ENCODE measurements at places on chromosomes 11 and 22.

DNA sequence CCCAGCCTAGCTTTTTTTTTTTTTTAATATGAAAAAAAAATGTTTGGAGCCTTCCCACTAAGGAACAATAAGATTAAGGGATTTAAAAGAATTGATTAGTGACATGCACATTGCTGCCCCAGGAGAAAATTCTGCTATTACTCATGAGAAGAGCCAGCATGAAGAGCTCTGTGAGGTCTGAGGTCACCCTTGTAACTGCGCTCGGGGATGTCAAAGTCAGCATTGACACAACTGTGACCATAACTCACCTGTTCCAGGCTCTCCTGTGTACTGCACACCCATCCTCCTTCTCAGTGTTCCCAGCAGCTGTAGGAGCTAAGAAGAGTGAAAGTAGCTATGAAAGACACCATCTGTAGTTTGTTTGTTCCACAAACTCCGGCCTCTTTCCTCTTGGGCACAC, 109.8 kb upstream of the FGF3 start:
- DNase-seq = no peak

DNA sequence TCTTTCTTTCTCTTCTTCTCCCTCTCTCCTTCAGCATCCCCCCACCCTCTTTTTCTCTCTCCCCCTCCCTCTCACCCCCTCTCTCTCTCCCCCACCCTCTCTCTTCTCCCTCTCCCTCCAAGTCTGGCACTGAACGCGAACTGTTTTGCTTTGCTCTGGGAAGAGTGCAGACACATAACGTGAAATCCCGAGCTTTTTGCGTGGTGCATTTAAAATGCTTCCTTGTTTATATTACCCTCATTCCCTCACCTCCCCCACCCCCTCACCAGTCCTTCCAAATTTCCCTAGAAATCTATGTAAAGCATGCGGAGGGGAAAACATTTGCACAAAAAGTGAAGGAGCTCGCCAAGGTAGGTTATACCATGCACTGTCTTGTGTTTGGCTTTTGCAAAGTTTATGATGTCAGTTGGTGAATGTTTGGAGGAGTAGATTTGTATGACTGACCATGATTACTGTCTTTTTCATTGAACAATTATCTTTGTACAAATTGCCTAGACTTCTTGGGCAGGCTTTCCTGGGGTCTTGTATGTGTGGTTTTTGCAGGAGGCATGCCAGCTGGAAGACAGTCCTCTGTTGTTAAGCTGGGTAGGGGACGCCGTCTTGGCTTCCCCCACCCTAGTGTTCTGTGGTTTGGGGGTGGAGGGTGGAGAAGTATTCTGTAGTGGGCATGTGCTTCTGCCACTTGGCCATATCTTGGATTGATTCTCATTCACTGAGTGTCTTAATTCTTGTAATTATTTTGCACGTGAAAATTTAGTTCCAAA, 123.7 kb upstream of the HSD17B12 start:
- no peak for DNase-seq

DNA sequence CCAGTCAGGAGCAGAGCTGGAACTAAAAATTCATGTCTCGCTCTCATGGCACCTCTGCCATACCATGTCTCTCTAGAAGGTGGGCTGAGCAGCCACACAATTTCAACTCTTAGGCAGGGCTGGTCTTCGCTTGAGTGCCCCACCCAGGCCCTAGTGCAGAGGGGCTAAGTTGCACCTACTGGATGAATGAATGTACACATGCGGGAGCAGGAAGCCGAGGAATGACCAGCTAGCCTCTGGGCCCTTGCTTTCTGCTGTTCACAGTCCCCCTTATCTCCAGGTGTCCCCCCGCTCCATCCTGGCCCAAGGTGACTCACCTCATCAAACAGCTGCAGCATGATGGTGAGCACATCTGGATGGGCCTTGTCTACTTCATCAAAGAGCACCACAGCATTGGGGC, 57.5 kb upstream of the PHOX2A start:
- no peak for DNase-seq

DNA sequence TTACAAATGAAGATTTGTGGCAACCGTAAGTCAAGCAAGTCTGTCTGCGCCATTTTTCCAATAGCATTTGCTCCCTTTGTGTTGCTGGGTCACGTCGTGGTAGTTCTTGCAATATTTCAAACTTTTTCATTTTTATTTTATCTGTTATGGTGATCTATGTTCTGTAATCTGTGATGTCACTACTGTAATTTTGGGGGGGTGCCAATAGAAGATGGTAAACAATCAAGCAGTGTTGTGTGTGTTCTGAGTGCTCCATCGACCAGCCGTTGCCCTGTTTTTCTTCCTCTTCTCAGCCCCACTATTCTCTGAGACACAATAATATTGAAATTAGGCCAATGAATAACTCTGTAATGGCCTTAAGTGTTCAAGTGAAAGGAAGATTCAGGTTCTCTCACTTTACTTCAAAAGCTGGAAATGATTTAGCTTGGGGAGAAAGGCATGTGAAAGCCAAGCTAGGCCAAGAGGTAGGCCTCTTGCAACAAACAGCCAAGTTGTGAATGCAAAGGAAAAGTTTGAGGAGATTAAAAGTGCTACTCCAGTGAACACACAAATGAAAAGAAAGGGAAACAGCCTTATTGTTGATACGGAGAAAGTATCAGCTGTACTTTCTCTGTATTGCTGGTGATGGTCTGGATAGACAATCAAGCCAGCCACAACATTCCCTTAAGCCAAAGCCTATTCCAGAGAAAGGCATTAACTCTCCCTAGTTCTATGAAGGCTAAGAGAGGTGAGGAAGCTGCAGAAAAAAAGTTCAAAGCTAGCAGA, 7.5 kb downstream of the ZC3H12C start:
- no peak for DNase-seq

- DNase-seq = no peak
Observed at GRCh38 chr22:47089374-47089773, 326.9 kb downstream of the TBC1D22A start.

GRCh38 chr11:64204464-64204989, 2.0 kb upstream of the FERMT3 start:
- DNase-seq = no peak

DNA sequence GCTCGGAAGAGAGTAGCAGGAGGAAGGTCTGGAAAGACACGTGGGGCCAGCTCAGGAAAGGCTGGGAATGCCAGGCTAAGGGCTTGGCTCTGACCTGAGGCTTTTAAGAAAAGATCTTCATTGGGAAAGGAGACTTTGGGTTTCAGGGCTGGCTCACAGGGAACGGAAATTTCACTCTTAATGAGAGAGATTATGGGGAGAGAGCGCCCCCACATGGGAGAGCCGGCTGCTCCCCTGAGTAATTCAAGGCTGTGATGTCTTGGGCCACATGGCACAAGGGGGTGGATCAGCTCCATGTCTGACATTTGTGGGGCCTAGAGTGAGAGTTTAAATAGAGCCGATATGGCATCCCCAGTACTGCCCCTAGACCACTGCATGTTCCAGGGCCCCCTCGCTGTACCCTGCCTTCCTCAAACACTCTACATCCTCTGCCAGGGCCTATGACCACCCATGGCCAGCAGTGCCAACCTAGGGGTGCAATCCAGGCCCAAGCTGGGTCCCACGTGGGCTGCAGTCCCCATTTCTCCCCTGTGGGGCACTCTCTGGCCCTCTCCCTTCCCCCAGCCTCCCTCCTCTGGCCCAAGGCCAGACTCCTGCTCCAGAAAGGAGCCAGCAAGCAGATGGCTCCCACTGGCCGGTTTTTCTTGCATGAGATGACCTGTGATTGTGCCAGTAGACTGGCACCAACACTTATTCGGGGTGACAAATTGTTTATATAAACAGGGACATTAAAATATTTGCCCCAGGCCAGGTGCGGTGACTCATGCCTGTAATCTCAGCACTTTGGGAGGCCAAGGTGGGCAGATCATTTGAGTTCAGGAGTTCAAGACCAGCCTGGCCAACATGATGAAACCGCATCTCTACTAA, 75.2 kb downstream of the ISX start:
- DNase-seq = no peak

DNA sequence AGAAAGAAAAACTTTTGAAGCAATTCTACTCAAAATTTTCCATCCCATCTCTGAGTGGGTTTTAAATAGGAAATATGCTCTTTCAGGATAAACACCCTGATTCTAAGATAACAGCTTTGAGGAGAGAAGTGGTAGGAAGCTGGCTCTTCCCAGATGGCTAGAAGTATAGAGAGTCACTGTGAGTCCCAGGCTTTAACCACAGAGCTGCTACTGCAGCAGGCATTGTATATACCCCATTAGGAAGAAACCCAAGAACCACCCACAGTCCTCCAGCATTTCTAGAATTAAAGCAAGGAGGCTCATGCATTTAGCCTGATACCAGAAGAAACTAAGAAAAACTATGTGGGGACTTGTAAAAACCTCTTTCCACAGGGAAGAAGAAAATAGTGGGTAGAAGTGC, 1405.6 kb upstream of the TENM4 start:
- no peak for DNase-seq

- DNase-seq = no peak
Observed at GRCh38 chr11:84398017-84398626, 1112.0 kb upstream of the CCDC90B start.

DNA sequence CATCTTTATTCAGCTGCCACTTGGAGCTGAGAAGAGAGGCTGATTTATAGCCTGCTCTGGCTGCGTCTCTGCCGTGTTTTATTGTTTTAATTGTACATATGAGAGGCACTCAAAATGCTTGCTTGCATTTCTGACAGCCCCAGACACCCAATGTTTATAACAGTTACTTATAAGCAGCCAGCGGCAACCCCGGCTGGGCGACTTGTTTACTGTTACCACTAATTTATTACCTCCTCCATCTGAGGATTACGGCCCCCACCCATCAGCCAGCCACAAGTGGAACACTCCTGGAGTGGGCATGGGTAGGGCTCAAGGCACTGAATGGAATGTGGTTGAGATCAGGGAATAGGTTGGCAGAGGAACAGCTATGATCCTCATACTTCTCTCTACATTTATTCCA, 61.2 kb downstream of the CLPB start:
- DNase-seq = no peak

GRCh38 chr22:21101877-21102638, 56.3 kb downstream of the LRRC74B start:
- DNase-seq = no peak

DNA sequence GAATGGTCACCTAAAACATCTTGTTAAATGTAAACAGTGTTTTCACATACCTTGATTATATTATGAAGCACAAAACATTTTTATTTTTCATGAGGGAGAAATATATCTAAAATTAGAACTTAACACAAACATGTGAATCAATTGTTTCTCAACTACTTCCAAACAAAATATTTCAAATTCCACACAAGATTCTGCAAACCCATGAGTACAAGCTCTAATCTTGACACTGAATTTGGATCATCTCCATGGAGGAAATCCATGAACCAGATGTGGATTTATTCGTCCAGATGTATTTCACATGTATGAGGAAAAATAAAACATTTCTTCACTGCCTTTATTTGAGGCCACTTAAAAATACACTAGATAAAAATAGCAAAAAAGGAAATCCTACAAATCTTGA, 184.2 kb downstream of the SBF2 start:
- no peak for DNase-seq

DNA sequence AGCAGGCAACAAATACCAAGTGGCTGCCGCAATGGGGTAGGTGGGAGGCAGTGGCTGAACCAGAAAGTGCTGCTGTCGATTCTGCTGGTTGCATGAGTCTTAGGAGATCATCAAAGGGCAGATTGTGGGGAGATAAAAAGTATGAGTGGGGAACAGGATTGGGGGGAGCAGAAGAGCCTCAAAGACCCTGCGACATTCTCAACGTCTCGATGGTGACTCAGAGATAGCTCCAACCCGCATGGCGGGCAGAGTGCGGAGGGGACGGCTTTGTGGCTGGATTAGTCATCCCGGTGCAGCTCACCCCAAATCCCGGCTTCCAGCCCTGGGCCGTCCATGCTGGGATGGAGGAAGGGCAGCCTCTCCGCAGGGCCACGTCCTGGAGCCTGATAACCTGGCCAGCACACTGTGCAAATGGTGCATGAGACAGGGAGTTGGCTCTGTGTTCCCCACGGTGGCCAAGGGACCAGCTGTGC, 11.6 kb upstream of the RTN4R start:
- DNase-seq = no peak

DNA sequence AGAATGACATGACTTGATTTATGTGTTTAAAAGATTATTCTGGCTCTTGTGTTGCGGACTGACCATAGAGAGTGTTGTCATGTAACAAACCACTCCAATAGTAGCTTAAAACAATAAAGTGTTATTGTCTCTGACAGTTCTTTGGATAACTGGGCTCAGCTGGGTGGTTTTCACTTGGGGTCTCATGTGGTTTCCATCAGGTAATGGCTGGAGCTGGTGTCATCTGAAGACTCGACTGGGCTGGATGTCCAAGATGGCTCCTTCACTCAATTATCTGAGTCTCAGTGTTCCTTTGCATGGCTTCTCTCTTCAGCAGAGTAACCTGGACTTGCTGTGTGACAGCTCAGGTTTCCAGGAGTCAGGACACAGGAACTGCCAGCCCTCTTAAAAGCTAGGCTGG, 104.3 kb upstream of the NNMT start:
- DNase-seq = no peak

GRCh38 chr22:37290737-37291136, 8.4 kb downstream of the CYTH4 start:
- no peak for DNase-seq

DNA sequence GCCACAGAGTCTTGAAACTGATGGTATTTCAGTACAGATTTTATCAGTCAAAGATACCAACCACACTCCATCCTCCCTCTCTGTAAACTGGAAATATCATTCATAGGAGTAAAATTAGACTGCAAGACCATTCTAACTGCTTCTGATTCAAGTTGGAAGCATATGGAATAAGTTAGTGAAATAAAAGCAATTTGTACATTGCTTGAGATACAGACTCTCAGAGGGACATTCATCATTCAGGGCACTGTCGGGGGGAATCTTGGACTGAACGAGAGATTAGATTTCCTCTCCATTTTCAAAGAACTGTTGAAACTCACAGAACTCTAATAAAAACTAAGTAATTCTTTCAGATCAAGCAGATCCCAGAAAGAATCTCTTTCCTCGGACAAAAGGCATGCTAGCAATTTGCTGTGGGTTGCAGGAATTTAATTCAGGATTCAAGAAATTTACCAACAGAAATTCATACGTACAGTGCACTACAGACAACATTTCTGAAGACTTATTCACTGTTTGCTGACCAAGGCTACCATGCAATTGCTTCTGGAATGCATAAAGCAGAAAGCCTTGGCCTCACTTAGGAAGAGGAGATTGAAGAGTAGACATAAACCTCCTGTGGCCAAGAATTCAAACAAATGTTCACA, 34.1 kb downstream of the PAMR1 start:
- no peak for DNase-seq

- no peak for DNase-seq
Observed at GRCh38 chr11:74397501-74398243, 561 bp downstream of the PGM2L1 start.

DNA sequence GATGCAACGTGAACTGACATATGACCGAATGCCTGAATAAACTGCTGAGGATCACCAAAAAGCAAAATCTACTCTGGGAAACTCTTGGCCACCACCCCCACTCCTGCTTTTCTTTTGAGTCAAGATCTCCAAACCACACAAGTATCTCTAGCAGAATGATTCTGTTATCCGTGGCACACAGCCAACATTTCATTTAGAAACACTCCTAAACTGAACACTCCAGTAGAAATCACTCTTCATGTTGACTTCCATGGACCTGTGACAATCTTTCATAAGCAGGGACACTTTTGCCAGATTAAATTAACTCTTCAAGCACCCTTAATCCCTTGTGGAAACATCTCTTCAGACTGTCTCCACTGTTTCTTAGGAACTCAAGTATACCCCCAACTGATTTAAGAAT, 44.4 kb downstream of the VSIG10L2 start:
- no peak for DNase-seq

- DNase-seq = no peak
Observed at GRCh38 chr11:69635804-69636511, 5.0 kb upstream of the CCND1 start.

All from activated naive CD4-positive, alpha-beta T cell (primary cell).